ENCODE measurements at places on chromosomes 7 and 10. TPM values are rescaled to one million over a fixed set of nuclear protein-coding genes. Genes with fewer than 3 reads are reported as not detected.

Gene TMEM184A
- total RNA-seq, result not detected

Gene ABCA13
- not detected for total RNA-seq

Gene DNAJC1
- total RNA-seq, result 35.7 TPM

Gene BHLHA15
- total RNA-seq, result 0.43 TPM

Gene NPFFR1
- total RNA-seq, result not detected

Gene PRSS1
- not detected for total RNA-seq

Gene HECTD2
- 2.9 TPM for total RNA-seq

Gene HSPA12A
- 0.05 TPM for total RNA-seq

Gene CYP2C19
- not detected for total RNA-seq

DNA sequence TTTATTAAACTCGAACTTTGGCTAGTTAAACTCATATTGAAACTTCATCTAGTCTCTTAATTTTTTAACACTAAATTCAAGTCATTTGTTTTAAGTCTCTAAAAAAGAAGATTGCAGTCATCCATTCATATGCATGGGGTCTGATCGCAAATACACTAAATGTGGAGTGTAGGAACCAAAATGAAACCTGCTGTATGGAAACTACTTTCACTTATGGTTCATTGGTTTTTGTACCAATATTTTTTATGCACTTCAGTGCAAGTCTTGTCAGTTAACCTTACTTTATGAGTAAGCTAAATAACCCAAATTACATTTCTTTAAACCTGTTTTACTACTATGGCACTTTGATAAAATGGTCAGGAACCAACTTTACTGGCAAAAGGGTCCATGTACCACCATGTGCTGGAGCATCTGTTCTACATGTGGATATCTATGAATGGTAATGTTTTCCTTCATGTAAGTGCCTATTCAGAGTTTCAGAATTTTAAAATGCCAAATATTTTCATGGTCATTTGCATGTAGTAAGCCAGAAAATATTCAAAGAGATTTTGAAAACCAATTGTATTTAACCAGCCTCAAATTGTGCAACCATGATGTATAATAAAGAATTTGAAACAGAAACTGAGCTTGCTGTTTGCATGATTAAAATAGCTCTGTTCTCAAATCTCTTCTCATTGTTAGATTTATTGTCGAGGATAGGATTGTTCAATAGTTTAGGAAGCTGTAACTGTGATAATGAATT, 7.6 kb upstream of the SUPV3L1 start:
- no peak for DNase-seq

- no peak for DNase-seq
Observed at GRCh38 chr10:78537018-78537417, 503.4 kb downstream of the RPS24 start.

GRCh38 chr7:25282194-25282593, 53.9 kb upstream of the NPVF start:
- DNase-seq, result no peak

DNA sequence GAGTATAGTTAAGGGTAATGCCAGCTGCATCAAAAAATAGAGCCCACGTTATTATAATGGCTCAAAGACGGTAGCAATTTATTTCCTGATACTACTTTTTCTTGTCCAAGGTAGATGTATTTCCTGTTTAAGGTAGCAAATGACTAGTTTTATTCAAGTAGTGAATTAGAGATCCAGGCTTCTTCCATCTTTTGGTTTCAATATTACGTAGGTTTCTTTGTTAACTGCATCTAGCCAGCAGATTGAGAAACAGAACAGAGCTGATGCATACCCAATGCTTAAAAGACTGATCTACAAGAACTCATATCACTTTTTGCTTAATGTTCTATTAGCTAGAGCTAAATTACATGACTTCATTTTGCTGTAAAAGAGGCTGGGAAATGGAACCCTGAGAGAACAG, 992.1 kb downstream of the NRG3 start:
- no peak for DNase-seq

DNA sequence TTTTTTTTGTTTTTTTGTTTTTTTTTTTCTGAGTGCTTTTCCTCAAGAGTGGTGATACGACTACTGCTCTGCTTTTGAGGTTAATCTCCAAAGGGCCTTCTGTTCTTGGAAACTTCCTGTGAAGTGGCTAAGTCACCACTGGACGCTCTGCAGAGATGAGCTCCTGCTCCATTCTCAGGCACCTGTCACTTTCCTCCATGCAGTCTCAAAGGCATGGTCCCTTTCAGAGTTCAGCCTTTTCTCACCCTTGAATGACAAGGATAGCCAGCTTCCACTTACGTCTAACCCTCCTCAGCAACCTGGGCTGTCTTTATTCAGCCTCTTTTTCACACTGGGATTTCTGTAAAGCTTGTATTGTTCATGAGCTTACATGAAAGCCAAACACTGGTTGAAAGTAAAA, 65.8 kb downstream of the BMPER start:
- DNase-seq, result no peak

GRCh38 chr7:36690514-36691187, 33.6 kb downstream of the AOAH start:
- no peak for DNase-seq

DNA sequence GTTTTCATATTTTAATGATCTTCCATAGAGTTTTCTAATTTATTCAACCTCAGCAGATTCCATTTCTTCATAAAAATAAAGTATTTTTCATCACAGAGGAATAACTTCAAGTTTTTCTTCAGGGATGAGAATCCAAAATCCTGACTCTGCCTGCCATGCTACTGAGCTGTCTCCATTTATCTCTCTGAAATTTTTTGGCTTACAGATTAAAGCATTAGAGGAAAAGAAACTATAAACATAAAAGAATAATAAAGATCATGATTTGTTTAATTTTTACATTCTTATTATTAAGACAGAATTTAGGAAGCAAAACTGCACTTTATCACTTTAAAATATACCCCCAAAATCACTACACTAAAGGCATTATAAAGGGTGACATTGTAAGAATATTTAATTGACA, 301.8 kb upstream of the NFE2L3 start:
- no peak for DNase-seq

DNA sequence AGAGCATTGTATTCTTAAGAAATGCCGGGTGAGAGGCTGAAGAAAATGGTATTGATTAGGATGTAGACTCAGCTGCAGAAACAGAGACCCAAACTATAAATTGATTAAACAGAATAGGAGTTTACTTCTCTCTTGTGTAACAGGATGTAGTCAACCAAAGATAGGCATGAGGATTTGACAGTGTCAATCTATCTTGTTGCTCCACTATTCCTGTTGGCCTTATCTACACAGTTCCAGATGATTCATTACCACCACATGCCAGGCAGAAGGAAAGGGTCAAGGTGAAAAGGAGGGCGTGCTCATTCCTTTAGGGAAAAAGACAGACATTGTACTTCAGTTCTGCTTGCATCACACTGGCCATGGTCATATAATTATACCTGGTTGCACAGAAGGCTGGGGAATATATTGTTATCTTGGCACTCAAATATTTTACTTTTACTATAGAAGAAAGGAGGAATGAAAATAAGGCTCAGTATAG, 11.9 kb upstream of the DMTF1 start:
- no peak for DNase-seq

DNA sequence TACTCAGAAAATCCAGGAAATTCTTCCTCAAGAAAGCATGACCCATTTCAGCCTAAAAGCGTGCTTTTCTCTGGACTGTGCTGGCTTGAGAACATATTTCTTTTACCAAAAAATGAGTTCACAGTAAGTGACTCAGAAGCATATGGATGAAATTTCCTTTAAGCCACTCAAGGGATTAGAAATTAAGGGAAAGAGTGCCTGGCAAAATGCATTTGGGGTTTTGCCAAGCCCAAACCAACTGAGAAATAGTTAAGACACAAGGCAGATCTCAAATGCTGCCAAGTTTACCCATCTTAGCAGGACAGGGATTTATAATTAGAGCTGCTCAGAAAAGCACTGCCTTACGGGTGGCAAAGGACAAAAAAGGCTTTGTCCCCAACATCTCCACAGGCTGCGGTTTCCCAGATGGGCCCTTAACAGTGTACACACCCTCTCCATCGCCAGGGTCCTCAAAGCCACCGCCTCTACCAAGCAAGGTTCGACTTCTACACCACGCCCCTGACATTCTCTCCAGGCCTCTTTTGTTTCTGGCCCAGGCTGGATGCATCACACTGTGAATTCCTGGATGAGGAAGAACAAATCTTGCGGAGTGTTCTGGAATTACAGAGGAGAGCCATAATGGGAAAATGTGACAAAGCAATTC, 30.1 kb upstream of the CDHR3 start:
- DNase-seq, result no peak

DNA sequence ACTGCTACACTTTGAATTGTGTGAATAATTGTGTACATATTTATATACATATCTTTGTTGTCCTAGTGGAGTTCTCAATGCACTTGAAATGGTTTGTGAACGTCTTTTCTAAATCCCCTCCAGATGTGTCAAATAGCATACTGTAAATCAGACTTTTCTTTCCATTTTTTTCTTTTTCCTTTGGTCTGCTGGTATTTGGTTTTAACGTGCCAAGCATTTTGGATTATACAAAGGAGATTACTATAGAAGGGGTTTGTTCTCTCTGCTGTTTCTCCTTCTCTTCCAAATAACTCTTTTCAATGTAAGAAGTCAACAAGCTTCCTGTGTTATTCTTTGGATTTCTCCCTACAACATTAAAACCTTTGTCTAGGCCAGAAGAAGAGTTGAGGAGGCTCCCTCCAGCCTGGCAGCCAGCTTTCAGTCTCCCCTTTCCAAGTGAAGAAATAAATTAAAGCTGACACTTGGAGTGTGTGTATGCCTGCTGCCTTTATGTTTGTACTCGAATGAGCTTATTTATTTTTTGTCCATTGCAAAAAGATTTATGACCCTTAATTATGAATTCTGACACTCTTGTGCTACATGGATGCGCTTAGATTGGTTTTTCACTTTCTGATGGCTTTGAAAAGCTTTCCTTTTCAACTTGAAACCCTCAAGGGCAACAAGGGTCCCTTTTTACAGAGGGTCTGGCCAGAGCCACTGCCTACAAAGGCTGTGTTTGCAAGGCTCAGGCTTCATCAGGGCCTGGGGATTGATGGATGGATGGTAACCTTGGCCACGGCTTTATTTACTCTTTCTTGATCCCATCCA, 107.8 kb downstream of the RAB18 start:
- DNase-seq, result no peak

DNA sequence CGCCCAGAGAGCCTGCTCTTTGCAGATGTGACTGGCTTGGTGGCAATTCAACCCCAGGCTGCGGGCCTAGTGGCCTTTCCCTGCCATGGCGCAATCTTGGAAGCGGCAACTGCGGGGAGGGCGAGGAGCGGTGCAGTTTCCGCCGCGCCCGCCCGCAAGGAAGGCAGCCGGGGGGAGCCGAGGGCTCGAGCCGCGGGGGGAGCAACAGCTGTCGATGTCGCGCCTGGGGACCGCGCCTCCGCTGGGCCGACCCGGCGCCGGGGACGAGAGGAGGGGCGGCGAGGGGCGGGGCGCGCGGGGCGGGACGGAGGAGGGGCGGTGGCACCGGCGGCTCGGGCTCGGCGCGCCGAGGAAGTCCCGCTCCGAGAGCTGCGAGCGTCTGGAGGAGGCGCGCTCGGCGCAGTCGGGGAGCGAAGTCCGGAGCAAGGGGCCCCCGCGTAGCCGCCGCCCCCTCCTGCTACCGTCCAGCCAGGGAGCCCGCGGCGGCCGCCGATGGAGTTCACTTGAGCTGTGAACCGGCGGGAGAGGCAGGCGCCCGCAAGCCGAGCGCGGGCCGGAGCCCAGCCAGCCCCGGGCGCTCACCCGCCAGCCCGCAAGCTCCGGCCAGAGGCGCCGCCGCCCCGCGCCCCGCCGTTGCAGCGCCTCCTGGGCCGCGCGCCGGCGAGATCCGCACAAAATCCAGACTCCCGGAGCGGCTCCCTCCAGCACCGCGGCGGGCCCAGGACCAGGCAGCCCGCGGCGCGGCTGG, 438.1 kb upstream of the GALNT17 start:
- DNase-seq, result peak; percentile 48

GRCh38 chr7:16078076-16078952, 343.0 kb downstream of the CRPPA start:
- no peak for DNase-seq

DNA sequence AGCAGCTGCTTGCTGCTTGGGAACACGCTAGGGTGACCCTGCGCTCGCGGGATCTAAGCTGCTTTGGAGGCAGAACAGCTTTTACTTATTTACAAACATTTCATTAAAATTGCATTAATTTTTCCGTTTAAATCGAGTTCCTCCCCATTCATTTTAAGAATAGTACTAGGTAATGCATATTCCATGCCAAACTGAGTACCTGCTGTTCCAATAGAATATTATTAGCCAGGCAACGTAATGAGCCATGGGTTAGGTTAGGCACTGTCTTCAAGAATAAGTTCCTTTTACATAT, 860 bp downstream of the EXOC6 start:
- DNase-seq, result no peak

DNA sequence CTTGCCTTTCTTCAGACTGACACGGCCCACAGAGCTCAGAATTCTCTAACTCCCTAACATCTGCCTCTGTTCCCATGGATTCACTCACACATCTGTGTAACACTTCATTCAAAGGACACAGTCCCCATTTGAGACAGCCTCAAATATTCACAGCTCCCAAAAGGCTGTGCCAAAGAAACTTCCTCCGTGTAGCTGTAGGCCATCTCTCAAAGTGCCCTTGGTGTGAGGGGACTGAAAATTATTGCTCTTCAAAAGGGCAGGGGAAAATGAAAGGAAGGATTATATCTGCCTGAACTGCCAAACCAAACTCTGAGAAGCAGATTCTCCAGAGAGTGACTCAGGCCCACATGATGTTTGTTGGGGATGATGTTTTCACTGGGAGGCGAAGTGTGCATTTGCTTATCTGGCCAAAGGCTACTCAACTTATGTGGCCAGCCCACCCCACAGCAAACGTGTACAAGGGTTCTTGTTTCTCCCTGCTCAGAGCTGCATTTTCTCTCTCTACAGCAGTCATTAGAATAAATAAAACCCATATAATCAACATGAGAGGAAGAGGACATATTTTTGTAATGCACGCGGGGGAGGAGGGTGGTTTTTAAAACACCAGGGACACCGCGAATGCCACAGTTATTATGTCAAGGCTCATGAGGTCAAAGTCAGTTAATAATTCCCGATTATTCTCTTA, 302.4 kb upstream of the NFE2L3 start:
- no peak for DNase-seq

DNA sequence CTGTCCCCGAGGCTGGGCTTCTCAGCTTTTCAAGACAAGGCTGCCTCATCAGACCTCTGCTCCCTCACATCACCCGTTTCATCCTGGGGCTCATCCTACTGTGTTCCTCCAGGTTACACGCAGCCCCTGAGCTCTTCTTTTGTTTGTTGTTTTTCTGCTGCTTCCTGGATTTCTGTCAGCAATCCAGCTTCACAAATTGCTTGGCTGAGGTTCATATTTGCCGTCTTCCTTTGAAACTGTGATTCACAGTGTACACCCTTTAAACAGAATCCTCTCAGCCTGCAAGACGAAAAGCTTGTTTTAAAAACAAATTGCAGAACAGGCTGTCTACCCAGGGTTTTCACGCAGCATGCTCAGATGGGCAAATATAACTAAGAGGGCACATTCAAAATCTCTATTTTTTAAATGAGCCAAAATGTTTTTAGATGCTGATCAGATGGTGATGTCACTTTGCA, 39.1 kb upstream of the PARD3 start:
- DNase-seq, result no peak
